ENCODE measurements at places on chromosomes 6 and 20.

GRCh38 chr6:32176476-32177182 lies 745 bp upstream of the AGPAT1 start:
- no peak for DNase-seq

GRCh38 chr6:108872141-108872557 lies 23.9 kb downstream of the ARMC2 start:
- no peak for DNase-seq

DNA sequence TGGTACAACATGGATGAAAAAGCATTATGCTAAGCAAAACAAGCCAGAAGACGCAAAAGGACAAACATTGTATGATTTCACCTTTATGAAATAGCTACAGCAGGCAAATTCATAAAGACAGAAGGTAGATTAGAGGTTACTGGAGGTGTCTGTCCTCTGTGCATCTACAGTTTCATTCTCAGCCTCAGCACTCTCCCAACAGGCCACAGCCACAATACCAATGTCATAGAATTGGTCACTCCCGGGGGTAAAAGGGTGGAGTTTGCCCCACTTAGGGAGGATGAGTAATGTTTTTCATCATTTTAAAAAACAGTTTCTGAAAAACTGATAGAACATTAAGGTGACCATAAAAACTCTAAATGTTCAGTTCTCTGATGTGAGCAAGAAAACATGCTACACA lies 17.2 kb upstream of the TMX4 start:
- DNase-seq = no peak

- DNase-seq = no peak
Observed at GRCh38 chr6:151108548-151108947, 131.2 kb upstream of the AKAP12 start.

DNA sequence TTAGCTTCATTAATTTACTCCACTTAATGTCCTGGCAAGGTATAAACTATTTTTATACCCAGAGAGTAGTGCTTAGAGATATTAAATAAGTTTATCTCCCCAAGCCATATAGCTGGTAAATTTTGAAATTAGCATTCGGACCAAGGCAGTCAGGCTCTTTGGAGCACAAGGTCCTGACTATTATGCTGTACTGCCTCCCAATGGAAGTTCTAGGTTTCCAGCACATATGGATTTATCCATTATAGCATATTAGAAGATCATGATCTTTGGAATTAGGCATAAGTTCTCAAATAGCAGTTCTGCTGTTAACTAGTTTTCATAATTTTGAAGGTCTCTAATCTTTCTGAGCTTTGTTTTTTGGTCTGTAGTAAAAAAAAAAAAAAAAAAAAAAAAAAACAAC lies 835.3 kb upstream of the EPHA7 start:
- peak; percentile 1 for DNase-seq

DNA sequence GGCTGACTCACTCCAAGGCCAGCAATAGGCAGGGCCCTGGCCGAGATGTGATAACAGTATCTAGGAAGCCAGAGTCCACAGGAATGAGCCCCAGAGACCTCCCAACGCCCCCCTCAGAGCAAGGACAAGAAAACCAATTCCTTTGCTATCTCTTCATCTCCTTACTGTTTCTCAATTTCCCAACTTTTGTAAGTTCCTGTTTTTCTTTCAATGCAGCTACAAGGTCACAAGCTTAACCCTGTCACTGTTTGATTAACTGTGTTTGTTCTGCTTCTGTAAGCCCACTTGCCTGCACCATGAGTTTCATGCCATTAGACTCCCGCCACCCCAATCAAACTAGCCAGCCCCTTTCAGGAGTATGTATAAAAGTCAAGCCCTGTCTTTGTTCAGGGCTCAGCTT lies 3.5 kb downstream of the FKBP1C start:
- DNase-seq = no peak

- no peak for DNase-seq
Observed at GRCh38 chr6:20284672-20285071, 72.4 kb upstream of the MBOAT1 start.

DNA sequence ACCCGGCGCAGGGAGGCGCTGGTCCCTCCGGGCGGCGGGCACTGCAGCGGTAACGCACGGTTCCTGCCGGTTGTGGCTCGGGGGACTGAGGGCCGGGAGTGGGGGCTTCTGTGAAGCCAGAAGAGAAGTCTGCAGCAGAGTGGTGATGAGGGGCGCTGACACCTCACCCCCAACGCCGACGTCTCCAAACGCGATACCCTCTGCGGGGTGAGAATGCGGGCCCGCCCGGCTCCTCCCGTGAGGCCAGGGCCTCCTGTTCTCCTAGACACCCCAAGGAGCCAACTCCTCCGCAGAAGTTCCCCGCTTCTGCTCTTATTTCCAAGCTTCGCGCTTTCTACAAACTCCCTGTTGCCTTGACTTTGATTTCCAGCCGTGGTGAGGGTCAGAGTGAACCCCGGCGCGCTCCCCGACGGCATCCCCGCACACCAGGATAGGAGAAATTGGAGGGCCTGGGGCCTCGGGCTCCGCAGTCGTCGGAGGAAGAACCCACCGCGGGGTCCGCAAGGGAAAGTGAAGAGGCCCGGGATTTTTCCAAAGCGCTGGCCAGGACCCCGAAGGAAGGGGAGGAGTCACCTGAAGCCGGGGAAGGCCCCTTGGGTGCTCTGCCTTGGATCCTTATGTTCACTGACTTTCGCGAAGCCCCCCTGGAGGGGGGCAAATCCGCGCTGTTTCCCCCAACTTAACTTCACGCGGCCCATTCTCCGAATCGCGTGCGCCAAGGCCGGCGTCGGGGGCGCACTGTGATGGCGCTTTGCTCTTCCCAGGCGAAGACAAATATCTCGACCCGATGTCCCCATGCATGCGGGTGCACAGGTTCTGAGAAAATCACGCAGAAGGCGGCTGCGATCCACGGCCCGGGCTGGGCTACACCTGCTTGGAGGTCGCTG lies 3.1 kb upstream of the INSM1 start:
- DNase-seq = no peak

DNA sequence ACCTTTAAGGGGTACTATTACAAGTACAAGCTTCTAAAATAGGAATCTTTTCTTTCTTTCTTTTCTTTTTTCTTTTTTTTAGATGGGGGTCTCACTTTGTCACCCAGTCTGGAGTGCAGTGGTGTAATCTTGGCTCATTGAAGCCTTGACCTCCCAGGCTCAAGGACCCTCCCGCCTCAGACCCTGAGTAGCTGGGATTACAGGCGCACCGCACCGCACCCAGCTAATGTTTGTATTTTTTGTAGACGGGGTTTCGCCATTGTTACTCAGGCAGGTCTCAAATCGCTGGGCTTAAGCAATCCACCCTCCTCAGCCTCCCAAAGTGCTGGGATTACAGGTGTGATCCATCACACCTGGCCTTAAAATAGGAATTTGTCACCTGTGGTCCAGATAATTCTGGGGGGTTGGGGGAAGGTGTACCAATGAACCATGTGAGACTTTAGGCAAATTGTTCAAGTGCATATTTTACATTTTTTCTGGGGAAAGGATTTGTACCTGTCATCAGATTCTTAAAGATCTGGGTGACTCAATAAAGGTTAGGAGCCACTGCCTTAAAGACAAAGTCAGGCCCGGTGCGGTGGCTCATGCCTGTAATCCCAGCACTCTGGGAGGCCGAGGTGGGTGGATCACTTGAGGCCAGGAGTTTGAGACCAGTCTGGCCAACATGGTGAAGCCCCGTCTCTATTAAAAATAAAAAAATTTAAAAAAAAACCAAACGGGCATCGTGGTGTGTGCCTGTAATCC lies 19.7 kb upstream of the SYNJ2 start:
- DNase-seq = no peak

DNA sequence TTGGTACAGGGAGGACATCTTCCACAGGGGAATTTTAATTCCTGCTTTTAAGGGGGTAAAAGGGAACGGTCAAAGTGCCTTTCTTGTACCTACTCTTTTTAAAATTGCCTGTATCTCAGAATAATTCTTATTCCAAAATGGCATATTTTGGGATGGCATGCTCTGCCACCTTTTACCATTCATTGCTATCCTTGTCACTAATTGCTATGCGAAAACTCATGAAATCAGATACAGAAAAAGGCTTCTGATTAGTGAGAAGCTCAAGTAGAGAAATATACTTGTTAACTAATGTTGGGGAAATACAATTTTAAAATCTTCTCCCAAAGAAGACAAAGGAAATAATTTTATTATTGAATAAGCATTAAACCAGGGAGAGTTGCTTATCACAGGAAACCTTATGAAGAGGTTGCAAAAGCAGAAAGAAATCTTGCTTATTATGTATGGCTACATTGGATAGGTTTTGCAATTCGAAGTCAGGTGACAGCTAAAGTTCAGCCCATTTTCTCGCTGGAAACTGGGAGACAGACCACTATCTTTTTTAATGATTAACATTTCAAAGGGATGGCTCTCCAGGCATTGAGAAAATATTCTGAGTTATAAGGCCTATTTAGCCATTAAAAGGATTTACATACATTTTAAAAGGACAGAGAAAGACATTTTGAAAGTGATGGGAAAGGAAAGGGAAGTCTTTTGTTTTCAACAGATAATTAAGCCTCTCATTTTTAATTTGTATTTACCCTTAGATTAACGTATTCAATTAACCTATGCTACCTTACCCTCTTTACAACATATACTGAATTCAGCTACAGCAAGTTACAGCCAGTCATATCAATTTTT lies 110.3 kb upstream of the PRSS16 start:
- peak; percentile 36 for DNase-seq

- no peak for DNase-seq
Observed at GRCh38 chr6:96014846-96015517, 792 bp upstream of the FUT9 start.

- no peak for DNase-seq
Observed at GRCh38 chr6:33927616-33928015, 123.8 kb upstream of the MLN start.

DNA sequence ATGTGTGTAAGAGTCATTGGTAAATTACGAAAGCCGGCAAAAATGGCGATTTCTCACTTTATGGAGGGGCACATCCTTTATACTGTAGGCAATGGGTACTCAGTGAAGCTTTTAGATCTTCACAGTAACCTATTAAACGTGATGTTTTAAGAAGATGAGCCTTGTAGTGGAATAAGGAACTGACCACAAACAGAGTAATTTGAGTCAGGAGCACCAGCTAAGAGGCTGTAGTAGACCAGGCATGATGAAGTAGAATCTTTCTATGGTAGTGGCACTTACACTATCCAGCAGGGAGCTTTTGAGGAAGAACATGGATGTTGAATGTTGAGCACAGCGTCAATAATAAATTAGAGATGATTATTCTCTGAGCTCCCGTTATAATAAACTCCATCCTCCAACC lies 65.9 kb downstream of the HIVEP2 start:
- no peak for DNase-seq

DNA sequence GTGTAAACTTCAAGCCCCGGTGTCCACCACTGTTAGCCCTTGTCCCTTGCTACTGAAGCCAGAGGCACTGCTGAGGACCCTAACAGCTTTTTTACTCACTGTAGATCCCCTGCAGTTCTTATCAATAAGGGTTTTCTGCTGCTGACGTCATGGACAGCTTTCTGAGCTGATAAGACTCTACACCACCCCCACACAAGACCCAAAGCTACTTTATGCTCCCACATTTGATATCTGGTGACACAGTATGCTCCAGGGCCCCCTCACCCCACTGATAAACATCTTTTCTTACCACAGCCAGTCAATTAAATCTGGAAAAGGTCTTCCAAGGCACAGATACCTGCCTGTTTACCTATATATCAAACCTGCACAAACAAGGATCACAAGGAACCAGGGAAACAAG lies 65.3 kb downstream of the NUS1 start:
- no peak for DNase-seq

- no peak for DNase-seq
Observed at GRCh38 chr6:1930356-1930755, 315.0 kb downstream of the GMDS start.

GRCh38 chr20:17343656-17344452 lies 117.0 kb downstream of the PCSK2 start:
- no peak for DNase-seq

DNA sequence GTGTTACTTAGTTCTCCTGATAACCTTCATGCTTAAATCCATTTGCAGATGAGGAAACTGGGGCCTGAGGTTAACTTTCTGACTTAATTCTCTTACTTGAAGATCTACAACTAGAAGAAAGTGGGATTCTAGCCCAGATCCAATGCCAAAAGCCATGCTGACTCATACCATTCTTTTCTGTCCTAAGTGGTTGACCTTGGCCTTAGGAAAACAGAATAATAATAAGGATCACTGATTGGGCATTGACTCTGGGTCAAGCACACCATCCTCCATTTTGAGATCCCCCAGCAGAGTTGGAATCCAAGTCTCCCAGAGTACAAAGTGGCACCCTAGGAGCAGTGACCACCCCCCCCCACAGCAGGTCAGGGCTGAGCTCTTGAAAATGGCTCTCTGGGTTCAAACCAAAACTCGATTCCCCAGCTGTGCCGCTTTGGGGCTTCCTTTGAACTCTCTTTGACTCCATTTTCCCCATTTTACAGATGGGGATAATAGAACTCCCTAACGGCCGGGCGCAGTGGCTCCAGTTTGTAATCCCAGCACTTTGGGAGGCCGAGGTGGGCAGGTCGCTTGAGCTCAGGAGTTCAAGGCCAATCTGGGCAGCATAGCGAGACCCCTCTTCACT lies 12.8 kb upstream of the ZNF217 start:
- DNase-seq = no peak

GRCh38 chr6:30554962-30555815 lies 1.1 kb downstream of the GNL1 start:
- no peak for DNase-seq

GRCh38 chr6:144327081-144327480 lies 41.9 kb downstream of the UTRN start:
- DNase-seq = no peak

DNA sequence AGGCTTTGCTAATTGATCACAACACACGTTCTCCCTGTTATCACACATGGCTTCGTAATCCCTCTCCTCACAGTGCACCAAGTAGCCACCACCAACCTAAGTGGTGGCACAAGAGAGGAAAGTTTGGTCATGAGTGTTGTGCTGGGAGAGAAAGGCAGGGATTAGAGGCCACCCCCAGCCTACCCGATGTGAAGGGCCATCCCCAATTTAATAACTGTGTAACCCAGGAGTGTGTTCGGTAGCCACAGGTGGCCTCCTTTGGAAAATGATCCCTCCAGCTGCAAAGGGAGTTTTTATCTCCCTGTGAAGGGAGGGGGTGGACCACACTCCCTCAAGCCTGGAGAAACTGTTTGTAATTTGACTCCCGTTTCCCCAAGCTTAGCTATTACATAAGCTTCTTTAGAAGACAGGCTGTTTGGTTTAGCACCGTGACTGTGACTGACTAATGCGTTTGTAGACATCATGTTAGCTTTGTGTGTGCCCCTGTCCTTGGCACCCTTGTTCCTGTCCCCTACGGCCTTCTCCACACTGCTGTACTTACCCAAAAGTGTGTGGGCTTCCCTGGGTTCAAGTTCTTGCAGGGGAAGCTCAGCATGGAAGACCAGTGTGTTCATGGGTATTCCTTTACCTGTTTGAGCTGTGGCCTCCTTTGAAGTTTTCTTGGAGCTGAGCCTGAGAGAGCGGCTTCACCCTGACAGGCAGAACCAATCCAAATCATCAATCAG lies 20.6 kb downstream of the PPP1R16B start:
- peak; percentile 74 for DNase-seq

DNA sequence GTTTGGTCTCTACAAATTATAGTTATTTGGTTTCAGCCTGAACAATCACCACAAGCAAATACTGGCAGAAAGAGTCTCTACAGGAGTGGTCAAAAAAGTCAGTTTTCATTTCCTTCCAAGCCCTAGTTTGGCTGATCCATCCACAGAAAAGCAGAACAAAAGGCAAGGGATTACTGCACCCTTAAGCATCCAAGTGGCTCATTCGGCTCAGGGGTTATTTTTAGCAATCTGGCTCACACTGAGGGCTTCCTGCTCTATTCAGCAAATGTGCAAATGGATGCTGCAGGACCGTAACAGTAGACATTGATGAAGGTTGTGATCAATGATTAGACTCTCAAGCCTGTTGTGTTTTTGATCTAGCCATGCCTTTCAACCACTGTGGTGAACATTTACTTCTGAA lies 62.2 kb upstream of the FABP7 start:
- no peak for DNase-seq
